ENCODE measurements at places on chromosomes 7 and 10.

- no peak for DNase-seq
Measured at GRCh38 chr10:85212526-85212925, 884.1 kb downstream of the CCSER2 start.

GRCh38 chr7:137962875-137963507 is 38.9 kb downstream of the CREB3L2 start:
- DNase-seq, result no peak

- DNase-seq, result no peak
Measured at GRCh38 chr10:99524050-99524666, 8.6 kb upstream of the NKX2-3 start.

- DNase-seq, result no peak
Measured at GRCh38 chr7:23276376-23276775, 22.8 kb upstream of the MALSU1 start.

- DNase-seq, result no peak
Measured at GRCh38 chr7:92088266-92088665, 46.0 kb downstream of the CYP51A1 start.

DNA sequence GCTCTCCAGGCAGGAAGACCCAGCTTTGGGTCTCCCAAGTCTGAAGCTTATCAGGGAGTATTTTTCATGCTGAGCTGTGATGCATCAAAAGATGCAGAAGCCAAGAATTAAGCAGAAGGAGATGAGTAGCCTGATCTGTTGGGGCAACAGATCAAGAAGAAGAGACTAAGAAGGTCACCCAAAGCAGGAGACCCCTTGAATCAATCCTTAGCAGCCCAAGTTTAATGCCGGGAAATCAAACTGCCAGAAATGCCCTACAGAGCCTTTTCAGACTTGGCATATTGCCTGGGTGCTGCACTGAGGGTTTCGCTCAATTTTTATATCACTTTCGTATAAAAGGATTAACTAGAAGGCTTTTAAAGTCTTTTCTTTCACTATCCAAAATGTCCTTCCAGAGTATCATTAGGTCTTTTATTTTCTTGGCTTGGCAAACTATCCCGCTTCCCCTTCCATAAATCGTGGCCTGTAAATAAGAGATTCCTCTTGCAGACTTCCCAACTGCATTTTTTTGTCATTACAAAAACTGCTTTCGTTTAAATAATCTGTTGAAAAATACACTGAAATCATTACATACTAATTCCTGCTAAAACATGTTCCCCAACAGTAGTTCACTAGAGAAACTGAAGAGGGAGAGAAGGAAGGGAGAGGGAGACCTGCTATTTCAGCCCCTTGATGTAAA is 49.0 kb upstream of the STK17A start:
- DNase-seq, result no peak

All from NCI-H524 treated with DMSO at 0.1 percent for 48 hours (cell line).